ELF-1 (cell line): ENCODE measurements at places on chromosomes 6 and 20.

GRCh38 chr6:165081944-165082532, 227.4 kb downstream of the C6orf118 start:
- DNase-seq = no peak

GRCh38 chr6:100057941-100058340, 63.9 kb upstream of the MCHR2 start:
- no peak for DNase-seq

- no peak for DNase-seq
These were observed 144.2 kb downstream of the PDSS2 start for GRCh38 chr6:107315114-107315513.

GRCh38 chr6:99013661-99014060, 65.9 kb upstream of the FBXL4 start:
- no peak for DNase-seq

DNA sequence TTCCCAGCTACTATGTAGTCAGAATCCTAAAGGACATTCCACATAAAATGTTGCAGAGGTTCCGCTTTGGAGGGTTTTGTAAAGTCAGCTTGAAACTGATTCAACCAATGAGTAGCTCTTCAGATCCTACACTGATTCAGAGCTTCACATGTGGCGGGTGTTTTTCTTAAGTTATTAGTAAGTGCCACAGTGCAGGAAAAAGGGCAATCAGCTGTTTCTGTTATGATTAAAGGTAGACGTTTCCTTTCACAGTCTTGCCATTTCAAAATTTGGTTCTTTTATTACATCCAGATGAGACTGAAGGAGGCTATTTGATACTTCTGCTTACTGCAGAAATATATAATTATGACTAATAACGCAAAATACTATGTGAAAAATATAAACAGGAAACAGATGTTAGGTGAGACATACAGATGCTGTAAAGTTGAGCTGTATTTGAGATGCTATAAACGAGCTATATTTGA, 443.9 kb downstream of the CDKAL1 start:
- DNase-seq = no peak

- no peak for DNase-seq
These were observed 119.9 kb downstream of the UST start for GRCh38 chr6:148866657-148867268.

DNA sequence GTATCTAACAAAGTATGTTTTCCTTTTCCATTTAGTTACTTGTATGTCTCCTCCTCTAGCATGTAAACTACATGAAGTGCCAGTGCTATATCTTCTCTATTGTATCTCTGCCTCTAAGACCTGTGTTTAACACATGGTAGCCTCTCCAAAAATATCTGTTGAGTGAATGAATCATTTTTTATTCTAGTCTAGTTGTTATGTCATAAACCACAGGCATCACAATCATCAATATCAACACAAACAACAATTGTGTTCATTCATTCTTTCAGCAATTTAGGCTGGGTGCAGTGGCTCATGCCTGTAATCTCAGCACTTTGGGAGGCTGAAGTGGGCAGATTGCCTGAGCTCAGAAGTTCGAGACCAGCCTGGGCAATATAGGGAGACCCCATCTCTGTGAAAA, 111.6 kb upstream of the EYA4 start:
- DNase-seq = no peak

DNA sequence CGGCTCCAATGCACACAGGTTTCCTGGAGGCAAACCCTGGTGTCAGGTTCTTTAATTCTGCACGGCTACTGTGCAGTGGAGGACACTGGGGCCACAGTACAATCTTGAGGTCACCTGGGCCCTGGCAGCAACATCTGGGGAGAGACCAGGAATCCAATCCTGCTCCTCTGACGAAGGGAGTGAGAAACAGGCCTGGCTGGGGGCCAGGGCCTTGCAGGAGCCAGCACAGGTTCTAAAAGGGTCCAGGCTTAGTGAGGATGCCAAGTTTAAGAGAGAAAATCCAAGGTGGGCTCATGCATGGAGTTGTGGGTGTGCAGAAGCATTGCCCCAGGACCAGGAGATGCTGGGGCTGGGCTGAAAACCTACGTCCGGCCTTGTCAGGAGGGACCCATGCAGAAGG, 12.6 kb upstream of the THBS2 start:
- no peak for DNase-seq

GRCh38 chr6:43125119-43125518, 46.0 kb upstream of the SRF start:
- peak; percentile 74 for DNase-seq
